ENCODE measurements at places on chromosomes 3 and 15.

DNA sequence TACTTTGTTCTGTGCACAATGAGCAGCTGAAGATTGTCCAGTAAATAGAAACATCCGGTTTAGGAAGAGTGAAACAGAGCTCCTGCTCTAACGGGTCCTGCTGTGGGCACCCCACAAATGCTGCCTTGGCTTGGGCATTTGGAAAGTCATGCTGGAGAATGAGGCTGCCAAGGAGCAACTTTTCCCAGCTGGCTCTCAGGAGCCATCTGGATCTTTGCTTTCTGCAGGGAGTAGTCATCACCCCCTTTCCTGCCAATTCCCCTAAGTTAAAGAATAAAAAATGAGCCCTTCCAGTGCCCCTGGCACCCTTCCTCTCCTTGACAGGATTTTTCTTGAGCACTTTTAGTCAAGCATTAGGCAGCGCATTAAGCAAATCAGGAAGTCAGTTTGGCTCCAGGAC lies 90.0 kb downstream of the FAM43A start:
- DNase-seq: no peak

DNA sequence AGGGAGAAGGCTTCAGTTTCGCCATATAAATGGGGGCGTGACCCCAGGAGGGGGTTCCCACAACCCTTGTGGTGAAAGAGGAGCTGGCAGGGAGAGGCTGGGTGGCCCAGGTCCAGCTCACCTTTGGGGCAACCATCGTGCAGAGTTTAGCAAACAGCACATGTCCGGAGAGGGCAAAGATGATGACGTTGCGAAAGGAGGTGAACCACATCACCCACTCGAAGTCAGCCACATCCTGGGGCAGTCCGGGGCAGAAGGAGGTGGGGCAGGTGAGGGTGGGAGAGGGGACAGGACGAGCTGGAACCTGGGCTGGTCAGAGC lies 3.7 kb downstream of the HHATL start:
- no peak for DNase-seq

- DNase-seq: no peak
Measured at GRCh38 chr3:150117076-150117475, 146.4 kb upstream of the PFN2 start.

DNA sequence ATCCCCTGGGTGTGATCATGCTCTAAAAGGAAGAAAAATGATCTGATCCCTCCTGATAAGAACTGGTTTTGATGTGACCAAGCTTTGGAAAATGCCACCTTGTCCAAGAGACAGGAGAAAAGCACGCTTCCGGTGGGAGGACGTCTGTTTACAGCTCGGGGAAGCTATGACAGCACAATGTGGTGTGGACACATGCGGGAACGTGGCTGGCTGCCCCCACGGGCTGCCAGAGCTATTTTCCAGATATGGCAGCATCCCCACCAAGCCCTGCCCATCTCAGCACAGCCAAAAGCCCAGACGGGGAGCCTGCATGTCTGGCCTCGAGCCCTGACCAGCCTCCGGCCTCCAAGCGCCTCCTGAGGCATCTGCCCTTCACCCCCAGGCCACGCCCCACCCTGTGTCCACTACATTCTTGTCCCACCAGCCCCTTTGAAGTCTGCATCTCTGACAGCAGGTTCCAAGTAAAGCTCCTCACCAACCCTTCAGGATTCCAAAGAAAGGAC lies 63.2 kb upstream of the HRH1 start:
- DNase-seq: no peak

DNA sequence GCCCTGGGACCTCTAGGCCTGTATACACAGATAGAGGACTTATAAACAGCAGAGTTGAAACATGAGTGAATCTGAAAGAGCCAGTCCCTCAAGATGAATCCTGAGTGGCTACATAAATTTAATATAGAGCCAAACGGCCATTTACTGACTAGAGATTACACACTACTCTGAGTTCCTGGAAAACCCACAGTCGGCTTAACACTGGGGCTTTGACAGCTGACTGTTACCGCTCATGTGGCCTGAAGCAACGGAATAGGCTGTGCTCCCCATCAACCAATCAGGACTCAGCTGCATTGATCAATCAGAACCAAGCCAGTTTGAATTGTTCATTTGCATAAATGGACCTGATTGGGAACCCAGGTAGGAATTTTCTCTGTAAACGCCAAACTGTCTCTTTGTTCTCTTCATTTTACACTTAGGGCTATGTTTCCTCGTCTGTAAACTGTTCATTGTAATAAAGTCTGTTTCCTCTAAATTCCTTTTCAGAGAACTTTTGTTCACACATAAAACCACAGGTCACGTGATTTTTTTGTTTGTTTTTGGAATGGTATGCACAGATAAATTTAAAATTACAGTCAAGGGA lies 40.5 kb downstream of the CCNL1 start:
- DNase-seq: no peak

DNA sequence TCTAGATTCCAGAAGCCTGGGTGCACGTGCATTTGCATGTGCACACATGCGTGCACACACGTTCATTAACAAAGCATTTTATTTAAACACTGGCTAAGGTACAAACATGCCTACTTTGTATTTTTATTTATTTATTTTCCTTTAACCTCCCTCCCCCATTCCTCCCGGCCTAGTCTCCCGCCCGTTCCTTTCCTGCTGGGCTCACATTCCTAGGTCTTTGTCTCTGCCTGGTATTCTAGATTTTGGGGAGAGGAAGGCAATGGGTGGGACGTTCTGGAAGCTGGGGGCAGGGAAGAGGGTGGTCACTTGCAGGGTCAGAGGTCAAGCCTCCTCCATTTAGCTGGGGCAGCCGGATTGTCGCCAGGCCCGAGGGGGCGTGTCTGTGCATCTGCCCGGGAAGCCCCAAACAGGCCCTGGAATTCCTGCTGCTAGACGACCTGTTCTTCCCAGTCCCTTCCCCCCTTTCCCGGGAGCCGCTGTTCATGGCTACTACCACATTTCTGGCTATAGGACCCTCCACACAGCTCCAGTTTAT lies 51.8 kb downstream of the TRIM71 start:
- no peak for DNase-seq

- DNase-seq: no peak
Measured at GRCh38 chr15:61907753-61908086, 152.5 kb downstream of the VPS13C start.

GRCh38 chr3:19467761-19468160 lies 319.5 kb downstream of the KCNH8 start:
- no peak for DNase-seq

DNA sequence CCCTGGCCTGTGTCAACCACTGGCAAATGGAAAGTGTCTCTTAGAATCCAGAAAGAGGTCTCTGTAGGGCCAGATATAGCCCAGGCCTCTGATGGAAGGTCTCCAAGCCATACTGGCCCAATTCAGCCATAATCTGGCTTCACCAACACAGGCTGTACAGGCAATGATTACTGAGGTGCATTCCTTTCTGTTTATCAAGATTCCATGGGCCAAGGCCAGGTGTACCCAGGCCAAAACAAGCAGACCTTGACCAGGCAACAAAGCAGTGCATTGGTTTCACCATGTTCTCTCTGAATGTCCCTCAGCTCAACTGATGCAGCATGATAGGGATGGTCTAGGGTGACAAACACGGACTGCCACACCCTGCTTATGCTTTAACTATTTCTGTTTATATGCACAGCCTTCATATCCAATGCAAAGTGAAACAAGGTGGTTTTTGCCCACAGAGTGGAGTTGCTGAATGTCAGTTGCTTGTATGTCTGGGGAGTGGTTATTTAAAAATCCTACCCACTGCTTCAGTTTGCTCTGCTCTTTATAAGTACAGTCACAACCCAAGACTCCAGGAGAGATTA lies 25.2 kb downstream of the CCNL1 start:
- no peak for DNase-seq

DNA sequence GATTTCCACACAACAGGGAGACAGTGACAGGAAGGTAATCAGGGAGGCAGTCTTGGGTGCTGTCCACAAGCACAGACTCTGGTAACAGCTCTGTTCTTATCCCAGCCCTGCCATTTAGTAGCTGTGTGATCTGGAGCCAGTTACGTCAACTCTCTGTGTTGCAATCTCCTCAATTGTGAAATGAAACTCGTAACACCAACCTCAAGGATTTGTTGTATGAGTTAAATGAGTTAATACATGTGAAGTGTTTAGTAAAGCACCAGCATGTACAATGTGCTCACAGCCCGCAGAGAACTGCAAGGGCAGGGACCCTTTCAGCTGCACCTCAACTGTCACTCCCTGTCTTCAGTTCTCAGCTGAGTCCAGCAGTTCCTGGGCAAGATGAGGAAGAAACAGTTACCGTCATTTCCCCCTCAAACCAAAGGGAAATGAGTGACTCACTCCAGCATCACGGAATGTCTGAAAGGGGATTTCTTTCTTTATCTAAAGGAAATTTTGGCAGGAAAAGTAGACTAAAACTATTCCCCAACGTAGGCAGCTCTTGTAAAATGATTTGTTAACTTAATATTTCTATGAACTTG lies 39.9 kb upstream of the MB21D2 start:
- no peak for DNase-seq

DNA sequence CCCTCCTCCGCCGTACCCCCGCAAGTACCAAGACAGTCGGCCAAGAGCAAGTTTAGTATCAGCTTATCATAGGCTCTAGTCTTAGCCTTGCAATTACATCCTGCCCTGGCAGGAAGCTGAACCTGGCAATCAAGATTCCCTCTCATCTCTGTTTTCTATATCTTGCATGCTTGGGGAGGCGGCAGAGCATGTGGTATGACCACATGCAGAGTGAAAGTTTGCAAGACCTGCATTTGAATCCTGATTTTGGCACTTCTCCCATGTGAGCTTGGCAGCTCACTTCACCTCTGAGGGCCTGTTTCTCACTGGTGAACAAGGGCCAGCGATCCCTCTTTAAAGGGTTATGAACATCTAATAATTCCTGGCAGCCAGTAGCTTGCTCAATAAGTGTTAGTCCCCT lies 106.1 kb upstream of the FRMD4B start:
- no peak for DNase-seq

GRCh38 chr3:107680698-107681097 lies 157.9 kb downstream of the BBX start:
- DNase-seq: no peak

DNA sequence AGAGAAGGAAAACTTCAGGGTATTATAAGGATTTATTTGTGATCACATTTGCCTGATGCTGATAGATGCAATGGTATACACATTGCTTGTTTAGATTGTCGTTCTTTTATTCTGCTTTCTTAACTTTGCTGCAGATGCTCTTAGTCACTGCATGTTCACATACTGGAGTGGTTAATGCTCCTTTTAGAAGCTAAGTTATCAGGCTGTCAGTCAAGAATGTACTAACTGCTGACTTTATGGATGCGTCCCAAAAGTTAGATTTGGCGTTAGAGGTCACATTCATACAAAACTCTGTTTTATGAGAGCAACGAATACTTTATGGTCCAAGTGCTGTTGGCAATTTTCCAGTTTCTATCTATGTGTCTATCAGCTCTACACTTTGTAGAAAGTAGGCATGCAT lies 160.7 kb downstream of the BBX start:
- no peak for DNase-seq

- no peak for DNase-seq
Measured at GRCh38 chr15:81856001-81856633, 189.7 kb downstream of the MEX3B start.

- no peak for DNase-seq
Measured at GRCh38 chr3:59775761-59776325, 726.0 kb upstream of the CFAP20DC start.

DNA sequence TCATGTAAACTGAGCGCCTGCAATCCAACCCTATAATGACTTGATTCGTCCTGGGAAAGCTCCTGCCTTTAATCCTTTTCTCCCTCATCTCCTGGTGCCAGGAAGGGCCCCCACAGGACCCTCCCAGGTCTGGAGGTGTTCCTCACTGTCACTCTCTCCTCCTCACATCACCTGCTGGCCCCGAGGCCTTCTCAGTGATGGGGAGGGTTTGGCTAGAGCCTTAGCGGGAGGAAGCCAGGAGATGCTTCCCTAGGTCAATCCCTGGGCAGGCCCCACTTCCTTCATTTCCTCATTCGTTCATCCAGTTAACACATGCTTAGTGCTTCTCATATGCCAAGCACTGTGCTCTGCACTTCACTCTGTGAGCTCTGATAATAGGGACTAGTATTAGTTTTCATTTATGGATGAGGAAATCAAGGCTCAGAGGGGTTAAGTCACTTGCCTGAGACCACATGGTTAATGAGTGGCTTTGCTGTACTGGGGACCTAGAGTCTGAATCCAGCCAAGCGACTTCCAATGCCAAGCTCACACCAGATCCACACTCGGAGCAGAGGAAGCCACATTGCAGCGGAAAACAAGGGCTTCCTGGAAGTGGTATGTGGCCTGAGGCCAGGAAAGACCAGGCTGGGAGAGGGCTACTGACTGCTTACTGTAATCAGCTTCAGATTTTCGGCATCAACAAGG lies 50.3 kb upstream of the CHRNB4 start:
- no peak for DNase-seq

DNA sequence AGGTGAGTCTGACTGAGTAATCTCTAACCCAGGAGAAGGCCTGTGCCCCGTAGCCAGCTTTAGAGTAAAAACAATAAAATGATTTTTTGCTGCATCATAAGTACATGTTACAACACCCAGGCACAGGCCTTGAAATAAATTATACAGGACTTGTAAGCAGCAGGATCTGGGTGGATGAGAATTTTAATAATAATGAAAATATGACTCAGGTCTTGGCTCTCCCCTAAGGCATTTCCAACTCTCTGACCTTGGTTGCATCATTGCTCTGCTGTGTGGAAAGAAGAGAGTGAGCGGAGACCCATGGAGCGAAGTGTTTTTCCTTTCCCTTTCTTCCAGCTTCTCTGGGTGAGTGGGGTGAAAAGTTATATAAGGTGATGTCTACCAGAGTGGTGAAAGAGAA lies 44.6 kb downstream of the EOMES start:
- no peak for DNase-seq

- DNase-seq: no peak
Measured at GRCh38 chr15:98823012-98823458, 174.7 kb downstream of the IGF1R start.

GRCh38 chr15:36432161-36432560 lies 147.3 kb upstream of the CDIN1 start:
- DNase-seq: no peak

DNA sequence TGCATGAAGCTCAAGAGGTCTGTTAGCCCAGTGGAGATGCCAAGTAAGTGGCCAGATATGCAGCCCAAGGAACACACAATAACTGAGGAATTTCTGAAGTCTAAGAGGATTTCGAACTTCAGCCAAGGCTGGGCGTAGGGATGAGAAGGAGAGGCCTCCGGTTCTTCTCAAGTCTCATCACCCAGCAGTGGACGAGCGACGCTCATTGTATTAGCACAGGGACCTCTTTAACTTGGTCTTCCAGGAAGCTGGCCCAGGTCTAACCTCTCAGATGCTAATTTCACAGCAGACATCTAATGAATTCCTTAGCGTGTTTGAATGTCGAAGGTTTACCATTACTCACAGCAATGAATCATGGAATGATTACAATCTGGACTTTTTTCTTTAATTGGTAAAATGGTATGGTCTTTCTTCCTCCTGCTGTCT lies 85.0 kb downstream of the HES1 start:
- DNase-seq: no peak

- no peak for DNase-seq
Measured at GRCh38 chr15:100114100-100114499, 227.7 kb downstream of the ADAMTS17 start.

DNA sequence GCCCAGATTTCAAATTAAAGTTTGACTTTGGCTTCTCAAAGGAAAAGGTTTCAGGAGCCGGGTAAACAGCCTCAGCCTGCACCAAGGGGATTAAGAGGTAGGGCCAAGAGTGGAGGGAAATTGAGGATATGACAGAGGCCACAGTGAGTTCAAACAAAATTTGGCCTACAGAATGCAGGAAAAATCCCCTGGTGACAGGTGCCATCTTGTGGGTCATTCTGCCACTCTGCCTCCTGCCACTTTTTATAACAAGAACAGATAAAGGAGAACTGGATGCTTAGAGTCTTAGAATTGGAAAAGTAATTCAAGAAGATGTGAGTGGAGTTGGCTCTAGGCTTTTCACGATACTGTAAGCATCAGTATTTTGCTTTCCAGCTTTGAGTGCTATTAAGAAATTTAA lies 253.2 kb downstream of the NR2F2 start:
- DNase-seq: no peak

Measured in stimulated activated CD4-positive, alpha-beta T cell treated with anti-CD3 and anti-CD28 coated beads, Interleukin-12 subunit alpha, Interleukin-12 subunit beta, amount 100 ng/mL, for 24 hours (primary cell).